ENCODE measurements at places on chromosomes 6 and 20.

GRCh38 chr6:129111346-129111745, 228.4 kb downstream of the LAMA2 start:
- DNase-seq: no peak

GRCh38 chr20:8209061-8209460, 77.0 kb downstream of the PLCB1 start:
- DNase-seq: no peak

- DNase-seq: no peak
These were observed 62.4 kb downstream of the DTD1 start for GRCh38 chr20:18650224-18650623.

DNA sequence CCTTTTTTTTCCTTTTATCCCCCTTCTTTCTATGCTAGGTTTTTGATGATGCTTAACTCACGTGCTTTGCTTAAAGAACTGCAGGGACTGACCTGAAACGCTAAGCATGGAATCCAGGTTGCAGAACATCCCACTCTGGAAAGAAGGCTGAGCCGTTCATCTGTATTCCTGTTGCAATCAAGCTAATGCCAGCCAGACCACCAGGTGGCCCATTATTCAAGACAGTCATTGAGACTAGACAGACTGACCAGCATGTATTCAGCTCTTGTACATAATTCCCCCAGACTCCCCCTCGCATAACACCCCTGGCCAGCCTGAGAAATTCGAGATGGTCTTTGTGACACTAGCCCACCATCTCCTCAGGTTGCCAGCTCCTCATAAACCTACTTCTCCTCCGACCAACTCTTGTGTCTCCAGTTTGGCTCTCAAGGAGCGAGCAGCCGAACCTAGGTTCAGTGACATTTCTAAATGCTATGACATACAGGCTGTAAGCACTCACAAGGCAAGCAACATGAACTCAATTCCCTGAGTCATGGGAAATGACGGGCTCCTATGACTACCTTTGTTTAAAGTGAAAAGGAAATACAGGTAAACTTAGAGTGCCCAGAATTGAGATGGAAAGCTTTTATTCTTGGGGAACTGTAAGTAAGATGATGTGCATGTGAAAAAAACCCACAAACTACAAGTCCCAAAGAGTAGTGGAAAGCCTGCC, 309.3 kb upstream of the CDYL start:
- DNase-seq: no peak

DNA sequence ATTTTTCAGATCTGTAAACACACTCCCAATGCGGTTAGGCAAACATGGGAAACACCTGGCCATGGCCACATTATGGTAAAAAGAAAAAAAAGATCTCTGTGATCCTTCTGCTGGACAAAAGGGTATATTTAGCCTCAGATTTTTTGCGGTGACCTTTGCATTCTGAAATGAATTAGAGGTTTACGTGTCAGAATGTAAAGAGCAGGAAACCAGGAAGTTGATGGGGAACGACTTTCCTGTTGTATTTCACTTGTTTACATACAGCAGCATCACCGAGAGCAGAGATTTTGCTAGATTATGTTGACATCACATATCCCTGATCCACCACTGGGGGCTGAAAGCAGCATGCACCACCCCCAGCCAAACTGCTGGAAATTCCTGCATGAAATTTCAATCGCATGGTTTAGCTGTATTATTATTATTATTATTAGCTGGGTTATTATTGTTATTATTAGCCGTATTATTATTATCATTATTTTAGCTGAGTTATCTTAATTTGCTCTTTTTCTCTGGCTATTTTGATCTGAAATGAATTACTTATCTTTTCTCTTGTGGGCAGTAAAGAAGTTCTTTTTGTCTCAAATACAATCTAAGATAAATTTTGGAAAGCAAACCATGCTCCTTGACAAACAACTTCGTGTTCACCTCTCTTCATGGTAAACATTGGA, 189.4 kb downstream of the ZFP64 start:
- no peak for DNase-seq

GRCh38 chr6:111185954-111186353, 98.7 kb downstream of the SLC16A10 start:
- DNase-seq: no peak

DNA sequence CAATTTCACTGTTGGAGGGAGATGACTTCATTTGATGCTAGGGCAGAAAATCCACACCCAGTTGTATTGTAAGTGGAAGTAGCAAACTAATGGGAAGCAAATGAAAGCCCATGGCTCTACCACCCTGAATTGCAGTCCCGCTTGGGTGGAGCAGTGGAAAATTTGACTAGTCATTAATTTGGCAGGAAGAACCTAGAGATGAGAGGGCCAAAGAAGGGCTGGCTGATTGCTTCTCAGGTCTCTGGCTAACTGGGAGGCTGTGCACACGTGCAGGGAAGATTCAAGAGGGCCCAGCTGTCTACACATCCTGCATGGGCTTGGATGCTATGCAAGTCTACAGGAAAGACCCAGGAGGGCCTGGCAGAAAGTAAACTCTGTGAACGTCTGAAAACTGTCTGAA, 466.2 kb downstream of the TFAP2A start:
- DNase-seq: no peak

Data from CD4-positive, alpha-beta T cell treated with Interleukin-12 subunit alpha and Interleukin-12 subunit beta, for 1 hour (primary cell).